ENCODE measurements at places on chromosomes 3 and 15. TPM values are rescaled to one million over a fixed set of nuclear protein-coding genes. Genes with fewer than 3 reads are reported as not detected.

The MME gene
- total RNA-seq: 152 TPM

The GREM1 gene
- 364 TPM for total RNA-seq

The LIPC gene
- total RNA-seq: 4.0 TPM

The DAPK2 gene
- 14.4 TPM for total RNA-seq

The GOLGA8S gene
- total RNA-seq: under 0.01 TPM

The RASGRP1 gene
- total RNA-seq: not detected

The ERICH6 gene
- total RNA-seq: under 0.01 TPM

DNA sequence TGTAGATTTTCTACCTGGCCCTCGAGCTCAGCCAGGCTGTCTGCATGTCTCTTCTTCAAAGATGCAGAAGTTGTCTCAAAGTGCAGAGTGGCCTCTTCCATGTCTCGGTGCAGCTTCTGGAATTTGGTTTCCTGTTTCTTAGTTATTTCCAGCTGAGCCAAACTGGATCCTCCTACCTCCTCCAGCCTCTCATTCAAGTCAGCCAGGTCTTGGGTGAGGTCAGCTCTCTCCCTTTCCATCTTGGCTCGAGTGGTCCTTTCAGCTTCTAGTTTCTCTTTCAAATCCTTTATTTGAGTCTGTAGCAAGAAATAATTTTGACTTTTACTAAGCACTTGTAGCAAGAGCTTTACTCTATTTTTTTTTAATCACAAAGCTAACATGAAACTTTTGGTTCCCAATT lies 81.8 kb downstream of the MYH15 start:
- H3K36me3 ChIP-seq: no peaks in the 10 kb centered on the region
- H3K4me1 ChIP-seq: no peaks in the 10 kb centered on the region
- no peak overlapping the region for H3K27ac ChIP-seq

GRCh38 chr15:66899555-66900350 lies 165.6 kb upstream of the SMAD3 start:
- H3K27me3 ChIP-seq: no peaks in the 10 kb centered on the region
- peaks cover 10% of the 10 kb centered on the region for H3K4me1 ChIP-seq
- H3K4me3 ChIP-seq: no peak overlapping the region
- DNase-seq: peak; percentile 31

DNA sequence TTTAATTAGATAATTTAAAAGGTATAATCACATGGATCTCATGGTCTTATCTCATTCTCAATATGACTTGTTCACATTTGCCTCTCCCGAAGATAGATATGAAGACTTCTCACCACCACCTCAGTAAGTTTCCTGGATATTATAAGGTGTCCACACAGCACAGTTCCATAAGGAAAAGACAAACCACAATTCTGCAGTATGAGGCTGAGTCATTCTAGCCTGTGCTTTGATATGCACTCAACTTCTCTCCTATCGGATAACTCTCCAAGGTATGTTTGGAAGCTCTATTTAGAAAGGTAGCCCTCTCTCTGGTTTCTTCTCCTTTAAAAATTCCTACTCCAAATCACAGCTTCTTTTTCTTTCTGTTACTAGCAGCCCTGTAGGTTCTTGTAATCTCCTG lies 612.8 kb downstream of the ZPLD1 start:
- no peaks in the 10 kb centered on the region for H3K4me1 ChIP-seq
- no peaks in the 10 kb centered on the region for H3K27me3 ChIP-seq
- peak; percentile 70 for DNase-seq
- no peaks in the 10 kb centered on the region for H3K36me3 ChIP-seq

DNA sequence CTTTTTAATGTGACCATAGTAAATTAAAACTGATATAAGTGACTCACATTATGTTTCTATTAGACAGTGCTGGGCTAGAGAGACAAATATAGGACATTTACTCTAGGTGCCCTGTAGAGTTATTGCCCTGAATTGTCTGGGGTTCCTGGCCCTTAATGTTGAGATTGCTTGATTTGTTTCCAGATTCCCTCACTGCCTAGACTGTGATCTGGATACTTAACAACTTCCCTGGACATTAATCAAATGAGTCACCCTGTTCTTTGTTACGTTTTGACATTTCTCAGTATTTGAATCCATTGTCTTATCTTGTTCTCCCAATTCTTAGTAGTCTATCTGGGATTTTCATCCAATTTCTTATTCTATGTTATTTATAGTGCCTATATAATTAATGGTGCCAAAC lies 65.8 kb downstream of the DTWD1 start:
- no peak overlapping the region for H3K4me3 ChIP-seq
- peak; percentile 87 for DNase-seq
- H3K36me3 ChIP-seq: no peaks in the 10 kb centered on the region
- no peaks in the 10 kb centered on the region for H3K27me3 ChIP-seq
- no peaks in the 10 kb centered on the region for H3K4me1 ChIP-seq

DNA sequence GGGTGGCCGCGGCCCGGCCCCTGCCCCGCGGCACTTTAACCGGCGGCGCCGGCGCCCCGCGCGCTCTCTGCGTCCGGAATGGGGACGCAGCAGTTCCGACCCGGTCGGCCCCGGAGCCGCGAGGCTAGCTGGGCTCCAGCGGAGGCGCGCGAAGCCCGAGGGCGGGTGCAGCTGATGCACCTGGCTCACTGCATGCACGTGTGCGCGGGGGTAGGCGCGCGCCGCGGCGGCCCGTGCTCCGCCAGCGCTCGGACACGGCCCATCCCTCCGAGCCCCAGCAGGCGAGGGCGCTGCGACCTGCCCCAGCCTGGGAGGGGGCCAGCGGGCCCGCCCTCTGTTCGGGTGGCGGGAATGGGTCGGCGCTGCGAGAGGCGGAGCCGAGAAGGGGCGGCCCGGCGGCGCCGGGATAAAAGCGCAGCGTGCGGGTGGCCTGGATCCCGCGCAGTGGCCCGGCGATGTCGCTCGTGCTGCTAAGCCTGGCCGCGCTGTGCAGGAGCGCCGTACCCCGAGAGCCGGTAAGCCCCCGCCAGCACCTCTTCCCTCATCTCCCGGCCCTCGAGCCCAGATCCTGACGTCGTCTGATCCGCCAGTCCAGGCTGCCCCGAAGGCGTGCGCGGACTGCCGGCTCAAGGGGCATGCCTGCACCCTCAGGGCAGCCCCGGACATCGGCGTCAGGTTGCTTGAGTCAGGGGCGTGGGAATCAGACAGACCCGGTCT lies at the start of the genes CHDH and IL17RB:
TSS of gene CHDH (minus strand) at position 286 of the 717 bp plus-strand sequence. CDS start 22,411 bp downstream, outside the sequence.
TSS of gene IL17RB (plus strand) at position 435 of the 717 bp plus-strand sequence. CDS start at position 456, 21 bp downstream.
- H3K27me3 ChIP-seq: peaks cover 33% of the 10 kb centered on the region
- no peak for DNase-seq
- no peaks in the 10 kb centered on the region for H3K4me1 ChIP-seq
- H3K27ac ChIP-seq: no peak within 1 kb of the TSS
- H3K36me3 ChIP-seq: no peaks in the 10 kb centered on the region
- H3K4me3 ChIP-seq: peak within 1 kb of the TSS; percentile 56

DNA sequence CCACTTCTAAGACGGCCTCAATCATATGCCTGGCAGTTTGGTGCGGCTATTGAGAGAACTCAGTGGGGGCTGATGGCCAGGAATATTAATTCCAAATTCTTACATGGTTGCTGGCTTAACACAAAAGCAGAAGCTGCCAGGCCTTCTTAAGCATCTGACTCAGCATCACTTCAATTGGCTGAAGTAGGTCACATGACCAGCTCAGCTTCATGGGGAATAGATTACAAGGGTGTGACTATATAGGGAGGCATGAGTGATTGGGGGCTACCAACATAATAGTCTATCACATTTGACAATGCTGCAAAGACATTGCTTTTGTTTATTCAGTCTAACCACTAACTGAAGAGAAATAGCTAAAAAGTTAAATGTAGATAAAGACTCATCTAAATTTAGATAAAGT lies 101.6 kb upstream of the ANKRD28 start:
- H3K4me1 ChIP-seq: no peaks in the 10 kb centered on the region
- peak; percentile 99 for DNase-seq
- no peaks in the 10 kb centered on the region for H3K36me3 ChIP-seq
- H3K27ac ChIP-seq: no peak overlapping the region

GRCh38 chr3:42936157-42936981 lies 30.4 kb downstream of the ZNF662 start:
- DNase-seq: peak; percentile 45
- peak overlapping the region; percentile 20 for H3K27ac ChIP-seq
- H3K27me3 ChIP-seq: no peaks in the 10 kb centered on the region
- no peaks in the 10 kb centered on the region for H3K36me3 ChIP-seq
- H3K4me3 ChIP-seq: peak overlapping the region; percentile 34
- no peaks in the 10 kb centered on the region for H3K4me1 ChIP-seq

- no peaks in the 10 kb centered on the region for H3K27me3 ChIP-seq
- DNase-seq: no peak
- no peaks in the 10 kb centered on the region for H3K36me3 ChIP-seq
- no peak overlapping the region for H3K4me3 ChIP-seq
Observed at GRCh38 chr3:192026661-192027060, 565.7 kb downstream of the PYDC2 start.

DNA sequence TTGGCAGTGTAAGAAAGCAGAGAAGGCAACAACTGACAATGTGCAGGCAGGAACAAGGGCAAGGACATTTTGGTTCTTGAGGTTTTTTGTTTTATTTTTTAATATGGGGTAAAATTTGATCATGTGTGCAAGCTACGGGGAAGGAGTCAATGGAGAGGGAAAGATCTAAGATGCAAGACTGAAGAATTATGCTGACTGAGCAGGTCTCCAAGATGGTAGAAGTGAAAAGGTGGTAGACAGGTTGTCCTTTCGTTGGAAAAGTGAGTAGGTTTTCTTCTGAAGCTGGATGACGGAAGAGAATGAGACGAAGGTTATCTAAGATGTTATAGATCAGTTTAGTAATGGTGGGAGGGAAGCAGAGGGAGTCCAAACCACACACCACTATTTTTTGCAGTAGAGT lies 4.2 kb downstream of the CD47 start:
- no peak overlapping the region for H3K27ac ChIP-seq
- DNase-seq: no peak
- no peaks in the 10 kb centered on the region for H3K36me3 ChIP-seq
- peaks cover 3% of the 10 kb centered on the region for H3K4me1 ChIP-seq

DNA sequence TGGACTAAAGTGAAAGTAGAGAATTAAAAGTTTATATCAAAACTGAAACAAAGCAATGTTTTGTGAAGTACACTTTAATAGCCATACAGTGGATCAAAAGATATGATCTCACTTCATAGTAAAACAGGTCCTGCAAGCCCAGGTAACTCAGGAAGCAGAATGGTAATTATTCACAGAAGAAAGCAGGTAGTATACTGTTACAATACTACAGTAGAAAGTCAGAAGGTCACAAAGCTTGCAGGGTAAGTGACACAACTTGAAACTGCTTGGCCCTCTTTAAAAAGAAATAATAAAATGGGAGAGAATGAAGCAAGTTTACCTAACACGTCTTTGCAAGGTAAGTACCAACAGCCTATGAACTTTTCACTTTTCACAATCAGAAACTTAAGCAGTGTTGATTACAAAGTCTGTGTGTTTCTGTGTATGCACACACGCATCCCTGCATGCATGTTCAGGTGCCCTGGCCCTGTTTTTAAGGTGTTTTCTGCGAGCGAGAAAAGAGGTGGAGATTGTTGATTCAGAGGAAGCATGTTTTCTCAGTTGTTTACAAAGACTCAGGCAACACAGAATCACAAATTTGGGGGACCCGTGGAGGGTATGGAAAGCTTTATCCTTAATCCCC lies at the start of gene NAALADL2:
TSS of gene NAALADL2 (plus strand) at position 221 of the 622 bp plus-strand sequence.
- no peaks in the 10 kb centered on the region for H3K27me3 ChIP-seq
- no peaks in the 10 kb centered on the region for H3K4me1 ChIP-seq
- no peak within 1 kb of the TSS for H3K27ac ChIP-seq
- DNase-seq: no peak
- no peaks in the 10 kb centered on the region for H3K36me3 ChIP-seq
- H3K4me3 ChIP-seq: peak within 1 kb of the TSS; percentile 10

DNA sequence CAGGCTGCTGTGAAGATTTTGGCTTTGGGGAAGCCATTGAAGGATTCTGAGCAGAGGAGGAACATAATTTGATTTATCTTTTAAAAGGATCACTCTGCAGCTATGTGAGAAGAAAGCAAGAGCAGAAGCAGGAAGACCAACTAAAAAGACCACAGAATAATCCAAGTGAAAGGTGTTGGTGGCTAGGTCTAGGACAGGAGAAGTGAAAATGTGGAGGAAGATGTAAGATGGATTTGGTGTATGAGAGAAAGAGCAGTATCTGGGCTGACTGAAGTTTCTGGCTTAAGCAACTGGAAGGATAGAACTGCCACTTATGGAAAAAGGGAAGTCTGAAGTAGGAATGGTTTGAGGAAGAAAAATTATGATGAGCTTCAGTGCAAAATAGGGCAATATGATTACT lies 62.0 kb downstream of the SFMBT1 start:
- H3K36me3 ChIP-seq: no peaks in the 10 kb centered on the region
- H3K27me3 ChIP-seq: no peaks in the 10 kb centered on the region
- H3K4me1 ChIP-seq: no peaks in the 10 kb centered on the region
- no peak overlapping the region for H3K27ac ChIP-seq

GRCh38 chr3:71146673-71147072 lies 436.9 kb downstream of the FOXP1 start:
- H3K36me3 ChIP-seq: no peaks in the 10 kb centered on the region
- H3K4me3 ChIP-seq: no peak overlapping the region
- no peak overlapping the region for H3K27ac ChIP-seq

DNA sequence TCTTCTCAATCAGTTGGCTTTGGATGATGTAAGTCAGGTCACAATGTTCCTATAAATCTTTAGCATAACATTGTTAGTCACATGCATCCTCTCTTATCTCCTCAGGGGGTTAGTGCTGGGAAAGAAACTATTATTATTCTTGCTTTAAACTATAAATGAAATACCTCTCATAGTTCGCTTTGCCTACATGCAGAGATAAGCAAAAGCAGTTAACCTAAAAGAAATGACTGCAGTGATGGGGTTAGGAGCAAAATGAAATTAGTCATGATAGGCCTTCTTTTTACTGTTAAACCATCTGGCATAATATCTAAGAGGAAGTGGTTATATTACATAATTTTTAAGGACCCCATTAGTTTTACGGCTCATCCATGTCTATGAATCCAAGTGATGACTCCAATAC lies 91.7 kb upstream of the IGSF10 start:
- no peak overlapping the region for H3K27ac ChIP-seq
- no peak overlapping the region for H3K4me3 ChIP-seq
- no peaks in the 10 kb centered on the region for H3K27me3 ChIP-seq

- no peaks in the 10 kb centered on the region for H3K4me1 ChIP-seq
- DNase-seq: no peak
- no peak overlapping the region for H3K4me3 ChIP-seq
- H3K27ac ChIP-seq: no peak overlapping the region
- H3K36me3 ChIP-seq: no peaks in the 10 kb centered on the region
Observed at GRCh38 chr3:87127281-87127680, 99.8 kb upstream of the CHMP2B start.

DNA sequence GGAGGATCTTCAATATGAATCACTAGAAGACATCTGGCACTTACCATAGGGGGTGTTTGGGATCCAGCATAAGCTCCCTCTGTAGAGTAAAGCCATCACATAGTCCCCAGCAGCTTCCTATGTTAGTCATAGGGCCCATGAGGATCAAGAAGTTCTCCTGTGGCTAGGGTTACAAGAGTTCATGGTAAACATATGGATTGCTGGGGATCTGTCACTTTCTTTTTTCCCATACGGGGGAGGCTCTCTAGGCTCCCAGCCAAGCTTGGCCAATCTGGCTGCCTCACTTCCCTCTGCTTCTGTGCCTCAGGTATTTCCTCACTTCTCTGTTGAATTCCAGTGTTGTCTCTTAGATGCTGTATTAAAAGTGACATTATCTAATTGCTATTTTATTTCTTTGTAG lies 597.9 kb downstream of the PDCD6IP start:
- H3K27me3 ChIP-seq: no peaks in the 10 kb centered on the region
- H3K4me3 ChIP-seq: no peak overlapping the region
- no peaks in the 10 kb centered on the region for H3K4me1 ChIP-seq
- DNase-seq: no peak

GRCh38 chr3:160755776-160756304 lies at the start of gene PPM1L:
Gene PPM1L (plus strand): TSS chr3:160756231.
- no peaks in the 10 kb centered on the region for H3K36me3 ChIP-seq
- peaks cover 5% of the 10 kb centered on the region for H3K4me1 ChIP-seq
- H3K27ac ChIP-seq: peak within 1 kb of the TSS; percentile 74
- peaks cover 15% of the 10 kb centered on the region for H3K27me3 ChIP-seq
- H3K4me3 ChIP-seq: peak within 1 kb of the TSS; percentile 80
- peak; percentile 31 for DNase-seq

Data from fibroblast of lung (primary cell).